Bronchus fibroblast of lung (primary cell): ENCODE measurements at places on chromosomes 13 and 19. TPM values are rescaled to one million over a fixed set of nuclear protein-coding genes. Genes with fewer than 3 reads are reported as not detected.

The LSR gene
- total RNA-seq, result 1.8 and 2.0 TPM in 2 replicates

The SIGLEC11 gene
- not detected in 2 replicates for total RNA-seq

The SYNE4 gene
- 0.15 and 0.17 TPM in 2 replicates for total RNA-seq

The LAIR1 gene
- total RNA-seq, result not detected in 2 replicates

The SELENOV gene
- total RNA-seq, result not detected in 2 replicates

The KLK12 gene
- total RNA-seq, result not detected in 2 replicates

The DACT3 gene
- total RNA-seq, result 0.89 and 1.8 TPM in 2 replicates

The PRSS57 gene
- not detected in 2 replicates for total RNA-seq

The ZNF850 gene
- total RNA-seq, result 1.8 and 4.3 TPM in 2 replicates
